M059J (cell line): ENCODE measurements at places on chromosomes 6 and 20. TPM values are rescaled to one million over a fixed set of nuclear protein-coding genes. Genes with fewer than 3 reads are reported as not detected.

DNA sequence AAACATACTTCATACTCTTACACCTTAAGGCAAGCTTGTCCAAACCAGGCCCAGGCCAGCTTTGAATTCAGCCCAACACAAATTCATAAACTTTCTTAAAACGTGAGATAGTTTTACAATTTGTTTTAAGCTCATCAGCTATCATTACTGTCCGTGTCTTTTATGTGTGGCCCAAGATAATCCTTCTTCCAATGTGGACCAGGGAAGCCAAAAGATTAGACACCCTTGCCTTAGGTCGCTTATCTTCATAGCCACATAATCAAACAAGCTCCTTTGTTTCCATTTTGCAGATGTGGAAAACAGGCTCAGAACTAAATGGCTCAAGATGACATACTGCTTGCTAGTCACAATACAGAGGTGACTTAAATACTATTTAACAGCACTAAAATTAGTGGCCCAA is 6.0 kb downstream of the SALL4 start:
- no peak for DNase-seq

DNA sequence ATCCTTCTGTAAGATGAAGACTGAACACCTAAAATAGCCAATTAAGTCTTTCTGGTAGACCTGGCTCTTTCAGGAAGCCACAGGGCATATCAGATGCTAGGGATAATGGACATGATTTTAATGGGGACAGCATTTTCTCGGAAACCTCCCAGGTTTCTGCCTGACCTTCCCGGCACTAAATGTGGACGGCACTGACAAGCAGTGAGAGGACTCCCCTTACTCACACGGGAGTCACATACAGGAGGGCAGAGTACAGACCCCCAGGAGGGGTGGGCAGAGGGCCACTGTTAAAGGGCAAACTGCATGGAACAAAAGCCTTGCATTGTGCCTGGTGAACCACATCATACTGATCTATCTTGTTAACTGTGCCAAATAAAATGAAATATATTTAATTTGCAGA is 19.9 kb downstream of the PSMG4 start:
- DNase-seq: no peak

GRCh38 chr6:56484669-56485068 is 158.0 kb downstream of the DST start:
- peak; percentile 76 for DNase-seq

The PFDN4 gene
- total RNA-seq: 246 and 357 TPM in 2 replicates
